Activated CD8-positive, alpha-beta memory T cell treated with anti-CD3 and anti-CD28 coated beads, Interleukin-2, amount 10 ng/mL, durations not matched to agents 7 days and 5 days (primary cell): ENCODE measurements at places on chromosomes 2 and 18.

DNA sequence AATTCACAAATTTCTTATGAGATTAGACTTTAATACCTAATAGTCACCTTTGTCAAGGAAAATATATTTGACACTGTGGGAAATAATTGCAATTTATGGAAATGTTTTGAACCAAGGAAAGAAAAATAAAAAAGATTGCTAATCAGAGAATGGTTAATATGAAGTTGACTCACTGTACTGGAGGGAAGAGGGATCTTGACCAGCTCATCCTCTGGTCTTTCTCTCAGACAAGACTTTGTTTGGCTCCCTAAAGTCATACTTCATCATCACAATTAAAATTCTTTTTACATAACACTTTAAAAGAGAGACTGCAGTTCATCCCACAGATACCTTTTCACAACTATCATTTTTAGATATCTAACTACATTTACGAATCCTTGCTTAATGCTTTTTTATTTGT is 538.5 kb upstream of the ZEB2 start:
- H3K4me3 ChIP-seq: no peak overlapping the region
- no peak for DNase-seq

- no peak overlapping the region for H3K4me3 ChIP-seq
- no peaks in the 10 kb centered on the region for H3K27me3 ChIP-seq
- no peaks in the 10 kb centered on the region for H3K36me3 ChIP-seq
- DNase-seq: no peak
- peaks cover 19% of the 10 kb centered on the region for H3K4me1 ChIP-seq
Measured at GRCh38 chr18:3212657-3213056, 7.1 kb downstream of the MYOM1 start.

DNA sequence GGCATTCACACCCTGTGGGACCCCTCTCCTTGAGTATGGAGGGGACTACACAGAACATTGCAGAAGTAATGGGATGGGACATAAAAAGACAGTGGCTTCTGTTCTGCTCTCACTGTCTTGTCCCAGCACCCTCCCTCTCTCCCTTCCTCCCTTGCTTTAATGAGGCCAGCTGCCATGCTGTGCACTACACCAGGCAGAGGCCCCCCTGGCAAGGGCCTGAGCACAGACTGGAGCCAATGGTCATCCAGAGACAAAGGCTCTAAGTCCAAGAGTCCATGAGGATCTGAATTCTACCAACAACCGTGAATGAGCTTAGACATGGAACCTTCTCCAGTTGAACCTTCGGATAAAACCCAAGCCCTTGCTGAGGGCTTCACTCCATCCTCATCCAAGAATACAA is 263.0 kb downstream of the NDUFA10 start:
- no peaks in the 10 kb centered on the region for H3K4me1 ChIP-seq
- no peak overlapping the region for H3K4me3 ChIP-seq
- DNase-seq: no peak

- no peak for DNase-seq
- H3K27ac ChIP-seq: no peak overlapping the region
- no peak overlapping the region for H3K4me3 ChIP-seq
- H3K4me1 ChIP-seq: peaks cover 46% of the 10 kb centered on the region
- H3K36me3 ChIP-seq: peaks cover 45% of the 10 kb centered on the region
Measured at GRCh38 chr2:231063347-231063746, 6.7 kb downstream of the PSMD1 start.

GRCh38 chr18:58532972-58533371 is 95.9 kb downstream of the ALPK2 start:
- no peak overlapping the region for H3K4me3 ChIP-seq
- H3K36me3 ChIP-seq: no peaks in the 10 kb centered on the region
- no peak overlapping the region for H3K27ac ChIP-seq
- H3K27me3 ChIP-seq: peaks cover 40% of the 10 kb centered on the region

DNA sequence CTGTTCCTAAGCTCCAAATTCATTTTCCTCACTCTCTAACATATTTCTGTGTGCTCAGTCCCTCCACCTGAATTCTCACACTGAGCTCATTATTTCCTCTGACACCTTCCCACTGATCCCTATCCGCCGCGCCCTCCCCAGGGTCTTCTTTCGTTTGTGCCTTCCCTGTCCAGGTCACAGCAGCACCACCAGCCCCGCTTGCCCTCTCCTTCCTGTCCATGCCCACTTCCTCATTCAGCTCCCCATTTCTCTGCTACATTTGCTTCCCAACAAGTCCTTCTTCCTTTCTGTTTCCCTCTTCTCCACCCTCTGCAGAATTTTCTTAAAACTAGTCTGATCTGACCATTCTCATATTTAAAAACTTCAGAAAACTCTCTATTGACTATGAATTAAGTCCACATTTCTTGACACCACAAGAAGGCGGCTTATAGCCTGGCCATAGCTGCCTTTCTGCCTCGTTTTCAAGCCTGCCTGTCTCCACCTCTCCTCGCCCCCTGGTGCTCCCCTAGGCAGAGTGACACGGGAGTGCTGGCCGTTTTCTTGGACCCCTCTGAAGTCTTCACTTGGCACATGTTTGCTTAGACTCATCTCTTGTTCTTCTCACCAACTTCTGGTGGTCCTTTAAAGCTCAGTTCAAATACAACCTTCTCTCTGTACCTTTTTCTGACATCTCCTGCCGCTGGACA is 138.7 kb upstream of the BOD1L2 start:
- peaks cover 4% of the 10 kb centered on the region for H3K36me3 ChIP-seq
- H3K4me3 ChIP-seq: no peak overlapping the region
- no peaks in the 10 kb centered on the region for H3K27me3 ChIP-seq
- DNase-seq: no peak
- no peak overlapping the region for H3K27ac ChIP-seq

DNA sequence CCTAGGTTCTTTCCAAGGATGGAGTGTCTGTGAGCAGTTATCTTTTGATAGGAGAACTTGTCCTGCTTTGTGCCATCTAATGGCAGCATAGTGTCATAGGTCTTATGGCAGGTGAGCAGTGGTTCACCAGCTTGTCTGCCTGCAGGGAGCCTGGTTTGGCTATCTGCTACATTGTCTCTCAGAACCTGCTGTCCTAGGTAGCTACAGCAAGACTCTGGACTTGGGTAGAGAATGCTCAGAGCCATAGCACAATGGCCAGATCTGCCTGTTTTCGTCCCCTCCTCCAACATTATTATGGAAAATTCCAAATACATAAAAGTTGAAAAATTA is 28.3 kb downstream of the AGFG1 start:
- no peak overlapping the region for H3K4me3 ChIP-seq
- H3K27me3 ChIP-seq: no peaks in the 10 kb centered on the region
- no peak for DNase-seq
- H3K4me1 ChIP-seq: peaks cover 10% of the 10 kb centered on the region
- peaks cover 12% of the 10 kb centered on the region for H3K36me3 ChIP-seq
- H3K27ac ChIP-seq: no peak overlapping the region

- no peaks in the 10 kb centered on the region for H3K4me1 ChIP-seq
- no peak overlapping the region for H3K4me3 ChIP-seq
- H3K27ac ChIP-seq: no peak overlapping the region
- H3K36me3 ChIP-seq: no peaks in the 10 kb centered on the region
Measured at GRCh38 chr18:73719611-73720010, 428.0 kb downstream of the FBXO15 start.

- H3K36me3 ChIP-seq: peaks cover 60% of the 10 kb centered on the region
- H3K4me1 ChIP-seq: peaks cover 19% of the 10 kb centered on the region
- H3K4me3 ChIP-seq: no peak overlapping the region
- no peak overlapping the region for H3K27ac ChIP-seq
Measured at GRCh38 chr2:190469771-190470170, 61.6 kb downstream of the MFSD6 start.
